ENCODE measurements at places on chromosomes 1 and 21.
A peak's percentile ranks its signal among the peaks of the same experiment; 100 is the strongest.

DNA sequence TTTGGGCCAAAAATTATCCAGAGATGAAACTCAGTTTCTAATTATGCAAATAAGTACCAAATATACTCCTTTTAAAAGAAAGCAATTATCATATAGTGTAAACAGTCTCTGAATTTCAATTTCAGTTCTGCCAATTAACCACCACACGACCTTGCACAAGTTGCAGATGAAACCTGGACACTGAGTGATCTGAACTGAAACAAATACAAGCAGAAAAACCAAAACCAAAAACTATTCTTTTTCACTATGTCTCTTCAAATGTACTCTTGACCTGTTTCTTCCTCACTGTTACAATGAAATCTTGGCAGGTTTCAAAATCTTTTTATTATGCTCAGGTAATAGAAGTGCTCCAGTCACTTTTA lies 79.2 kb downstream of the TYW3 start:
- no peak for DNase-seq

DNA sequence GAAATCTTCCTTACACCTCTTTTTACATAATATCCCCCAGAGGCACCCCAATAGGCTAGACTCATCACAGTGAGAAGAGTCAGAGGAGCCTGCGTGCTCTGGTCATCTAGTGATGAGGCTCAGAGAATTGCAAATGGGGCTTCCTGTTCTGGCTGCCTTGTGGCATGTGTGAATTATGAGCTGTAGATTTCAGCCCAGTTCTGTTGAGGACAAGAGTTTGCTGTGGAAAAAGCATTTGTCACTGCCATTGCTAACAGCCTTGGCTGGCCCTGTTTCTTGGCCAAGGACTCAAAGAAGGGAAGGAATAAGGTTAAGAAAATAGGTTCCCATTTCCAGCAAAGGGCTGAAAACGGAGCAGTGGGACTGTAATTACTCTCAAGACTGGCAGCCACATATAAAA lies 30.7 kb downstream of the MRAP start:
- DNase-seq, result peak; percentile 38

- no peak for DNase-seq
Observed at GRCh38 chr21:36636439-36636838, 62.5 kb upstream of the SIM2 start.

DNA sequence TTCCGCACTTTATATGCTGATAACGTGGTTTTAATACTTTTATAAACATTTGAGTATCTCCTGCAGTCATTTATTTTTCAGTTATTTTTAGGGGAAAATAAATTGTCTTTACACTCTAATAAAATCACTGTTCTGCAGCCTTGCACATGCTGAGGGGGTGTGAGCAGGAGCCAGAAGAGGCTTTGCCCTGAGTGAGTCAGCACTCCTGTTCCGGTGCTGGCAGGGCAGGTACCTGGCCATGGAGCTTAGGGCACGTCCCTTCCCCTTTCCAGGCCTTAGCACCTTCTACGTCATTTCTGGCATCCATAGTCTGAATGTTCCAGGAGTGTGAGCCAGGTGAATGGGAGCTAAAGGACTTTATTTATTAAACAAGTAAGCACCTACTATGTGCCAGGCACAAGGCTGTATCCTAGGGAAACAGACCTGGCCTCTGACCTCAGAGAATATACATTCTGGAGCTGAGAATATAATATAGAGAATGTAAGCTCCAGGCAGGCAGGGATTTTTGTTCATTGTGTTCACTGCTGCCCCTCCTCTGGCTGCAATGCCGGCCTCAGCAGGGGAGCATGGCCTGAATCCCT lies 402.9 kb downstream of the PTPRU start:
- DNase-seq, result peak; percentile 25

GRCh38 chr1:221174330-221174993 lies 295.2 kb downstream of the HLX start:
- peak; percentile 65 for DNase-seq

DNA sequence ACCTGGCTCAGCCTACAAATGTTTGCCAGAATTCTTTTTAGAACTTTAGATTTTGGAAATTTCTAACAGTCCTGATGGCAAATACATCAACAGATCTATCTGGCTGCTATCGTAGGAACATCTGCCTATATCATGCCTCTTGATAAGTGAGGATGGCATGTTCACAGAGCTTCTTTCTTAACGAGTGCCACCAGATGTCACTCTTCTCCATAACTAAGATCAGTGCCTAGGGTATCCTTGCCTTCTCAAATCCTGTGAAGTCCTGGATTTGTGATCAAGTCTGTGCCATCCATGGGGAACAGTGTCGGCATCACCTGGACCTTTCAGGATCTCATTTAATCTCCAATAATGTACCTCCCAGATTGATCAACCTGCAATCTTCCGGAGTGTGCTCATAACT lies 36.5 kb upstream of the CD5L start:
- no peak for DNase-seq

GRCh38 chr1:213061263-213061662 lies 10.2 kb downstream of the RPS6KC1 start:
- no peak for DNase-seq

DNA sequence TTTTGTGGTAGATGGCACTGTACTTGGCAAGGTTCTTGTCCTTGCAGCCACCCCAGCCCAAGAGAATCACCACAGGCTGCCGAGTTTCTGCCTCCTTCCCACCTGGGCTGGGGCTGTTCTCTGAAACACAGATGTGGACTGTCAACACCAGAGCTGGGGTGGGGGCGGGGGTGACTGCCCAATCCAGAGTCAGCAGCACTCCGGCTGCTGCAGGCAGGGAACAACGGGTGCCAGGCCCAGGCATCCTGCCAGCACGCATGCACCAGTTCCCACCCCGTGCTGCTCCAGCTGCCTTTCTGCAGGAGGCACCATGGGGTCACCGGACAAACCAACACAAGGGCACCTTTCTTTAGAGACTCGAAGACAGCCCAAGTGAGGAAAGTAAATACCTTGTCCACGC lies 14.1 kb downstream of the TMEM53 start:
- peak; percentile 75 for DNase-seq

DNA sequence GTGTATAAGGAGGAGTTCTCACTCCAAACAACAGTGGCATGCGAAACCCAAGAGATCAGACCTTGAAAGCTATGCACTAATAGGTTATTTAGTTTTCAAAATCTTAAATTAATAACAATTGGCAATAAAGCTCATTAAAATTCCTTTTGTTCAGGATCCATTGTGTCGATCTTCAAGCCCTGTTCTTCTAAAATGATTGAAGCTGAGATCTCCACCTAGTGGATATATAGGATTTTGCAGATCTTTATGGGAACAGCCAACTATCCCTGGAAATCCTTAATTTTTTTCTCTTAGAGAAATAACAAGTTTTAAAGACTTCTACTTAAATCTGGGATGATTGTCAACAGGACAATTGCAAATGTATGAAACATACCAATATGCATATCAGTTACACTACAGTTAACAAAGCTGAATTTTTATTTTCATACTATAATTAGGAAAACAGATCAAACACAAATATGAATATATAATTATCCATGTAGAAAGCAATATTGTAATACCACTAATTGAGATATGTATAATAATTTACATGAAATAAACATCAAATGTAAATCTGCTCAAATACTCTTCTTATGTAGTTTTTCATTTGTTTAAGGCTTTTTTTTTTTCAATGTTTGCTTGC lies 43.3 kb downstream of the LRRC53 start:
- no peak for DNase-seq

DNA sequence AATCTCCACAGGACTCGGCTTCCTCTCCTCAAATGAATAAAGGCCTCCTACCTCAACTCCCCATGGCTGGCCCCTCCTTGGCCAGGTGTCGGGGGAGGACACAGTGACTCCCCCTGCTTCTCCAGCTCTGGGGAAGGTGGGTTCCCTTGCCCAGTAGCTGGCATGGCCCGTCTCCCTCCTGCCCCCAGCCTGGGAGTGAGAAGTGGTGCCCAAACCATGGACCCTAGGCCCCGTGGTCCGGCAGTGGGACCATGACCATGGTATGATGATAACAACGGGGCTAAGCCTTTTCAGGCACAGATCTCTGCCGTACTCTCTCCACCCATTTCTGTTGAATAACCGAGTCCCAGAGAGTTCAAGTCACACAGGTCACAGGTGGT lies 11.2 kb downstream of the PLA2G2F start:
- no peak for DNase-seq

DNA sequence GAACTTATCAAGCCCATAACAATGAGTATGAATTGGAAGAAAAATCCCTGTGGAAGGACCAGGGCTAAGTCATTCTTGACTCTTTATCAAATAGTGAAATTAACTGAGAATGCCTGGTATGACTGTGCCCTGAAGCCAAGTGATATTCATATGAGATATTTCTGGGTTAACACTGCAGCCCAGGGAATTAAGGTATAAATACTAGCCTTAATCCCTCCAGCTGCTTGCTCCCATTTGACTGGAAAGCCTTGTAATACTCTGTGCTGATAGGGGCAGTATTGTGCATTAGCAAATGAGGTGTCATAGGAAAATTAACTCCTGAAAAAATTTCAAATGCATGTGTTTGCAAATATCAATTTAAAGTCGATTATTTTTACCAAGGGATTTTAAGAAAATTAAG lies 568.8 kb downstream of the LMO4 start:
- no peak for DNase-seq

- DNase-seq, result no peak
Observed at GRCh38 chr1:14345946-14346550, 252.4 kb upstream of the KAZN start.

DNA sequence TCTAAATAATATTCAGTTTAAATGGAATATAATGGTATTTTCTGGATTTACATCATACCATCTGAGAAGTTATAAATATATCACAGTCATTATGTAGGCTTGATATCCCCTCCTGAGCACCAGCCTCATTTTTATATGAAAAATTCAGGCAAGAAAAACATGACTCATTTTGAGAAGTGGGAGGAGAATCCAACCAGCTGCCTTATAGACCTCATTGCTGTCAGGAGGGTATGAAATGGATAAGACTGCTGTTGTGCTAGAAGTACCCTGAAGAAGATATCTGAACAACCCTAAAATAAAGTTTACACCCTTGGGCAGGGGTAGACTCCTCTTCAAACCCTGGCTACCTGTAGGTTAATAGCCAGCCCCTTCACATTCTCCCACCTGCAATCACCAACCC lies 8.8 kb downstream of the GIPC2 start:
- DNase-seq, result no peak

DNA sequence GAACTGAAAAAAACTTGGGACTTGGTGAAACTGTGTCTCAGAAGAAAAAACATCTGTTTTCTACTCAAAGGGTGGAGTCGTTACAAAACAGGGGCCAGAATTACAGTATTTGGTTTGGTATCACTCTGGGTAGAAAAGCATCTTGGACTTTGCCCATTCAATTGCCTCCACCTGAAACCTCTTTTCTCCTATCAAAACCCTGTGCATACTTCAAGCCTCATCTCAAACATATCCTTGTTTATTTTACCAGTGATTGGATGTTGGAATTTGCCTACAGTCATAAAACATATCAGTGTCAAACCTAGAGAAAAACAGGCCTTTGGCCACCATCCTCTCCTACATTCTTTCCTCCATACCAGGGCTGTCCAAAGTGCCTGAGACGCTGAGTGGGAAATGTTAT lies 281.5 kb downstream of the PLPP3 start:
- DNase-seq, result no peak

- DNase-seq, result no peak
Observed at GRCh38 chr21:26047279-26047967, 123.1 kb downstream of the APP start.

GRCh38 chr1:92315766-92316599 lies 17.1 kb downstream of the RPAP2 start:
- no peak for DNase-seq

- no peak for DNase-seq
Observed at GRCh38 chr1:41286486-41286885, 44.4 kb upstream of the SCMH1 start.

GRCh38 chr1:65687428-65688214 lies 105.1 kb upstream of the PDE4B start:
- DNase-seq, result peak; percentile 87

DNA sequence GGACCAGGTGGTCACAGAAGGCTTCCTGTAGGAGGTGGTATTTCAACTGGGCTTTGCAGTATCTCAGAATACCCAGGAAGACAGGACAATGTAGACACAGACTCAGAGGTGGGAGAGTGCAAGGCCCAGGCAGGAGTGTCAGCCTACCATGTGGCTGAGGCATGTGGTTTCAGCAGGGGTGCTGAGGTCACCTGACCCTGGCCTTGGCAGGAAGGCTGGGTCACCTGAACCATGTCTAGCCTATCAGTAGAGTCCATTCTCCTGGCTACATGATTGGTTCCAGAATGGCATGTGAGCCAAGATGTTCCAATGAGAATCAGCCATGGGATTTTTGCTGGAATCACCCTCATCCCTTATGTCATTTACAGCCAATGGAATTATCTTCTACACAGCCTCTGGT lies 169.4 kb downstream of the ACTL8 start:
- DNase-seq, result no peak

- DNase-seq, result no peak
Observed at GRCh38 chr21:36627242-36627641, 71.7 kb upstream of the SIM2 start.

- no peak for DNase-seq
Observed at GRCh38 chr1:163085041-163085903, 16.1 kb downstream of the RGS4 start.

GRCh38 chr1:3803905-3804626 lies 7.8 kb upstream of the LRRC47 start:
- no peak for DNase-seq

- DNase-seq, result no peak
Observed at GRCh38 chr1:211892577-211892976, 62.0 kb upstream of the LPGAT1 start.

- no peak for DNase-seq
Observed at GRCh38 chr1:226019572-226019971, 20.4 kb upstream of the SDE2 start.

DNA sequence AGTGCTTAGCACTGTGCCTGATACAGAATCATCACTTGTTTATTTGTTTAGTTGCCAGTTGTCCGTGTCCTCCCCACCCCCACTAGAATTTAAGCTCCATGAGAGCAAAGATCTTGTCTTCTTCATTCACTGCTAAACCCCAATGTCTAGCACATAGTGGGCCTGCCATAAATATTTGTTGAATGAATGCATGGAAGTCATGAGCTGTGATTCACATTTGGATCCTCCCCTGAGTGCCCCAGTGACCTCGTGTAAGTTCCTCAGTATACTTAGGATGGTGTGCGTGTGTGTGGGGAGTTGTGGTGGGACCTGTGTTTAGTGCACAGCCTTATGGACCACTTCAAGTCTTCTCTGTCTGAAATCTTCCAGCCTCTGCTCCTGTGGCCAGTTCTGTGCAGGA lies 23.1 kb downstream of the IER5 start:
- no peak for DNase-seq

DNA sequence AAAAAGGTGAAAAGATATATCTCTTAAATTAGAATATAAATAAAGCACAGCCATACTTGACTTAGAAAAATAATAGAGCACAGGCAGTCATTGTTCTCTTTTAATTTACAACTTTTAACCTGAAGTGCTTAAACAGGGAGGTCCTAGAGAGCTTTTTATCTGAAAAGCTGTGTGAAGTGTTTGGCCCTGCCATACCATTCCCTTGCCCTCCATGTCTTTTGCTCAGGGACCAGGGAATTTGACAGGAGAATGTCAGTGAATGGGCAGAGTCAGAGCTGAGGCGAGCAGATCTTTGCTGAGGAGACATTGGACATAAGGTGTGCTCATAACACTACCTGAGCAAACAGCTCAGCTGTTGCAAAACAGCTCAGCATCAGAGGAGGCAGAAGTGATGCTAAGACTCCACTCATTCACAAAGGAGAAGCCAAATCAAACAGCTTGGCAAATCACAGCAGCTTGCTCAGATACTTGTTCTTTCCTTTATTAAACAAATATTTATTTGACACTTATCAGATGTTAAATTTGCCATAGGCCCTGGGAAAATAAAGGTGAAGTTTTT lies 14.9 kb upstream of the MGST3 start:
- no peak for DNase-seq
